ENCODE measurements at places on chromosomes 13 and 19.

GRCh38 chr19:8069096-8069973, 16.8 kb downstream of the CCL25 start:
- no peak for DNase-seq

GRCh38 chr13:24247016-24247415, 62.4 kb upstream of the C1QTNF9 start:
- no peak for DNase-seq

DNA sequence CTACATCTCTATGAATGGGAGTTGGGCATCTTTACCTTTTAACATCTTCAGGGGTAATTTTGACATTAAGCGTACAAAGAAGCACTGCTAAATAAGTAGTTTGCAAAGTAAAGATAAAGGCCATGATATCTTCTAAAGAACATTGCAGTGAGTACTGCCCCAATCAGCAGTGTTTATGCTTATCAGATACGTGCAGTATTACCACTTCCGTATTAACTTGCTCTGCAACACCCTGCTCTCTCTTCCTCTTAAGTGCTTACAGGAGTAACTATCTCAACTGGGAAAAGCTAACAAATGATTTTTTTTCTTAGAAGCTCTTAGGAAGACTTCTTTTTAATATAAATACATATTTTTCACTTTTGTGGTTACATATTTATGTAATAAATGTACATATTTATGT, 793.7 kb upstream of the SLC10A2 start:
- DNase-seq = no peak

DNA sequence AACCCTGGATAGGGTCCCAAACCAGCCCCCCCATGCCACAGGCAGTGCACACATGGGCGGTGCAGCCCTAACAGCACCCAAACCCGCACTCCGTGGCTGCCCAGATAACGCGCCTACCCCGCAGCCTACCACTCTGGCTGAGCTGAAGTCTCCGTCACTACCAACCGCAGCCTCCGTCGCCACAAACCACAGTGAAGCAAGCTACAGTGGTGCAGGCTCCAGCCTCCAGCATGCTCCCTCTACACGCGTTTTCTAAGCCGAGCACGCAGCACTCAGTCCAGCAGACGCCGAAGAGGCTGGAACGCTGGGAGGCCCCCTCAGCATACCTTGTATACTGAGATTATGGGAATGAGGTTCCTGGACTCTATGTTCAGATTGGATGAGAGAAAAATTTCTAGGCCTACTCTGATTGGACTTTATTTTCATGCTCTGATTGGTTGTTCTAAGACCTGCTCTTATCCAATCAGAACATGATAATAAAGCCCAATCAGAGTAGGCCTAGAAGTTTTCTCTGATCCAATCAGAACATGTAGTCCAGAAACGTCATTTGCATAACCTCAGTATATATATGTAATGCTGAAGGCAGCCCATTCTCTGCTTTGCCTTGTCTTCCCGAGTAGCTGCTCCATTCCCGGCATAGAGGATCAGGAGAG, 56.7 kb upstream of the C1QTNF9B start:
- no peak for DNase-seq

DNA sequence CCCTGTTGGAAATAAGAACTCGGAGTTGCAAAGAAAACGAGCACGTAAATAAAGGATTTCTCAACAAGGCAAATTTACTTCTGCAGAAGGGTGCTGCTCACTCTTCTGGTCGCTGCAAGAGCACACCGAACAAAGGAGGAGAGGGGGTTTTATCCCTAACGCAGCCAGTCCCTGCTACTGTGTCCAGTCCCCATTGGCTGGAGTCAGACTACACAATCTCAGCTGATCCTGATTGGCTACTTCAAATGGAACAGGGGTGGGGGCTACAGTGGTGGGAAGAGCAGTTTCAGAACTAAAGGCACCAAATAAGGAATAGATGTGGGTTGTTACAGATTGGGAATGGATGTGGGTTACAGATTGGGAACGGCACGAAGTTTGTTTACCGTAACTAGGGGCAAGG, 63.9 kb upstream of the MCF2L start:
- no peak for DNase-seq

- no peak for DNase-seq
Observed at GRCh38 chr13:19845758-19846157, 17.7 kb downstream of the ZMYM5 start.

Data from activated effector memory CD4-positive, alpha-beta T cell treated with anti-CD3 and anti-CD28 coated beads, Interleukin-2, amount 50 U/mL, for 16 hours (primary cell).